Bronchial epithelial cell (primary cell): ENCODE measurements at places on chromosomes 3 and 15.

GRCh38 chr15:29262738-29263137 lies 6.9 kb downstream of the NSMCE3 start:
- no peak for DNase-seq

GRCh38 chr15:88878720-88879184 lies 16.6 kb downstream of the HAPLN3 start:
- peak; percentile 32 for DNase-seq

DNA sequence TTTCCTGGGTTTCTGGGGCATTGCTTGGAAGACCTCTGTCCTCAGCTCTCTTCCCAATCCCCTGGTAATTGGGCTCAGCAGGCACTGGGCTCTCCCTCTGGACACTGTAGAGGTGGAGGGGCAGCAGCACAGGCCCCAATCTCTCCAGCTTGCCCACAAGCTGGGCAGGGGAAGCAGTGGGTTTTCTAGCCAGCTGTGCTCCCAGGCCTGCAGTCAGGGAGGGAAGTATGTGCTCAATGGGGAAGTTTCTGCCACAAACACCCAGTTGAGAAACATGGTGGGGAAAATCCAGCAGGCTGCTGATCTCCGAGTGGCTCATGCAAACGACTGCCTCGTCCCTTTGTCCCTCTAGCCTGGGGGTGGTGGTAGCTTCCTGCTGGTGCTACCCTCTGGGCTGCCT lies 12.8 kb upstream of the RFT1 start:
- no peak for DNase-seq

- no peak for DNase-seq
Observed at GRCh38 chr3:12234906-12235305, 54.0 kb upstream of the PPARG start.

DNA sequence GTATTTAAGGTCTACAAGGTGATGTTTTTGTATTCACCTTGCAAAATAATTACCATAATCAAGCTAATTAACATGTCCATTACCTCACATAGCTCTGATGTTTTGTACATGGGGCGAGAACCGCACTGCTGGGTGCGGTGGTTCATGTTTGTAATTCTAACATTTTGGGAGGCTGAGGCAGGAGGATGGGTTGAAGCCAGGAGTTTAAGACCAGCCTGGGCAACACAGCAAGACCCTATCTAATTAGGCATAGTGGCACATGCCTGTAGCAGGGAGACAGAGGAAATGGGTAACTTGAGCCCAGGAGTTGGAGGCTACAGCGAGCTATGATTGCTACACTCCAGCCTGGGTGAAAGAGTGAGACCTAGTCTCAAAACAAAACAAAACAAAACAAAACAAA lies 248.2 kb upstream of the NSMCE3 start:
- no peak for DNase-seq

GRCh38 chr3:51687431-51688205 lies 16.6 kb downstream of the TEX264 start:
- no peak for DNase-seq

- DNase-seq: no peak
Observed at GRCh38 chr3:138297059-138297607, 32.5 kb downstream of the NME9 start.

- DNase-seq: no peak
Observed at GRCh38 chr3:58520403-58521335, 16.3 kb downstream of the ACOX2 start.

DNA sequence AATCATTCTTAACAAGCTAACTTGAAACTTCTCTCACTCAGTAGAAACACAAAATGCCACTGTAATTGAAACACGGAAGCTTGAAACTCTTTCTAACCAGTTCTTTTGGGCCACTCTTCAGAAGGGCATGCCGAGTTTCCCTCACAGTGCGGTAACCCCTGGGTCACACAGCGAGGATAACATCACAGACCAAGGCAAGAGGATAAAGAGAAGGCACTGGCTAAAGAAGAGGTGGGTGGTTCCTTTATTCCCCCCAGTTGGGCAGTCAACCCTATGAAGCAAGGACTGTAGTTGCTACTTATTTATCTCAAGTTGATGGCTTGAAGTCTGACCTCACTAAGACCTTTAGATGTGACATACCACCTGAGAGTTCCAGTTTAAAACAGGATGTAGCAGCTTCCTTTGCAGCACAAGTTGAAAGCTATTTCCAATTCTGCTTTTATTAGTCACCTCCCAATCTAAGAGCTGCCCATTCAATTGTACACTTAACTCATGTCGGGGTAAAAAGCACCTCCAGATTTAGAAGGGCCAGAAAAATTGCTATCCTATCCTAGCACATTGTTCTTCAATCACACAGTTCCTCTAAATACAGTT lies 272.4 kb downstream of the TIGIT start:
- DNase-seq: peak; percentile 5

DNA sequence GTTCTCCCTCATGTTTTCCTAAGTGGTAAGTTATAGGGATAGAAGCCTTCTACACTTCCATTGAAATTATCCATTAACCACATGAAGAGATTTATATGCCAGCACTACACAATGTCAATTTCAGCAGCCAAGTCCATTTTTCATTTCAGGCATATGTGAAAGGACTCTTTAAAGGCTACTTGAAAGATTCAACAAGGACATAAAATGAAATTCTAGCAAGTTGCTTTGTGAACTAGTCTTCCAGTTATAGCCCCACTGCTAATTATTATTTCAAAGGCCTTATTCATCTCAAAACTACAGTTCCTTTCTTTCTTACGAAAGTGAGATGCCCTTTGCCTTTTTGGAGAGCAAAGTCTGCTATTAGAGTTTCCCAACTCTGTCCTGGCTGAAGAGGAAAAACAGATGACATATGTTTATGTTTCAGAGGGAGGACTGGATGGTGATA lies 66.0 kb upstream of the SLC2A2 start:
- DNase-seq: no peak

DNA sequence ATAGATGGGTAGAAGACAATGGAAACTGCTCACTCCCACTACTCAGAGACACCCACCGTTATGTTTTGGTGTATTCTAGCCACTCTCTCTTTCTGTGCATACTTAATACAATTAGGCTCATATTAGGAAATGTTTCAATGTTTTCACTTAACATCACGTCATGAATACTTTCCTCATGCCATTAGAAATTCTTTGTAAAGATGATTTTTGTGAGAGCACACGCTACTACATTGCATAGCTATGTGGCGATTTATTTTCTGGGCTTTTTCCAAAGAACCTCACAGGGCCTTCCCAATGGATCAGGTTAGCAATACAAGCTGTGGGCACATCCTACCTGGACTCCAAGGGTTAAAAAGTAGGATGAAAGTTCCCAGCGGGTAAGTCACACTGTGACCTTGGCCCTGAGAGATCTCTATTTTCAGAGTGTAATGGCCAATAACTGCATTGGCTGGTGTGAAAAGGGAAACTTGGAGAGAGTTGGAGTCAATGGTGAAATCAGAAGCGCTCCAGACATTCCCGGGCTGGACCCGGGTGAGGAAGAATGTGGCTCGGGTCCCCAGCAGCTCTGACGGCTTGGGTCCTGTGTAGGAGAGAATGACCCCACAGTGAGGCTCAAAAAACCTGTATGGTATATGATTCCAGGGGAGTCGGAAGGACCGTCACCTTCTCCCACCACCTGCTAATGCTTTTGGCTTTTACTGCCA lies 25.8 kb upstream of the TGM5 start:
- no peak for DNase-seq

- peak; percentile 81 for DNase-seq
Observed at GRCh38 chr15:40155270-40155910, 5.5 kb upstream of the BUB1B start.

DNA sequence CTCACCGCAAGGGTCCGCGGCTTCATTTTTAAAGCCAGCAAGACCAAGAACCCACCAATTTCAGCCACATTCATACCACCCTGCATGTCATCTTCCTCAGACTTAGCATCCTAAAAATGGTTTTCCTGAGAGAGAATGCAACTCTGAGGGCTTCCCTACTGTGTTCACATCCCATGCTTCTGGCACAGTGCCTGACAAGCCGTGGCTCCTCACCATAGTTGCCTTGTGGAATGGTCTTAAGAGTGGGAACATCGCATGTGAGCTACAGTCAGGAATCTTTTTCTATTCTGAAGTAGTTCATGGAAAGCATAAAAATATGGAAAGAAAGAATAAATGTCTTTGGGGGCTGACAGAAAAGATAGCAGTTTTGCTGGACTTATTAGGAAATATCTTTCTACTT lies 120.3 kb downstream of the RAP2B start:
- DNase-seq: no peak

DNA sequence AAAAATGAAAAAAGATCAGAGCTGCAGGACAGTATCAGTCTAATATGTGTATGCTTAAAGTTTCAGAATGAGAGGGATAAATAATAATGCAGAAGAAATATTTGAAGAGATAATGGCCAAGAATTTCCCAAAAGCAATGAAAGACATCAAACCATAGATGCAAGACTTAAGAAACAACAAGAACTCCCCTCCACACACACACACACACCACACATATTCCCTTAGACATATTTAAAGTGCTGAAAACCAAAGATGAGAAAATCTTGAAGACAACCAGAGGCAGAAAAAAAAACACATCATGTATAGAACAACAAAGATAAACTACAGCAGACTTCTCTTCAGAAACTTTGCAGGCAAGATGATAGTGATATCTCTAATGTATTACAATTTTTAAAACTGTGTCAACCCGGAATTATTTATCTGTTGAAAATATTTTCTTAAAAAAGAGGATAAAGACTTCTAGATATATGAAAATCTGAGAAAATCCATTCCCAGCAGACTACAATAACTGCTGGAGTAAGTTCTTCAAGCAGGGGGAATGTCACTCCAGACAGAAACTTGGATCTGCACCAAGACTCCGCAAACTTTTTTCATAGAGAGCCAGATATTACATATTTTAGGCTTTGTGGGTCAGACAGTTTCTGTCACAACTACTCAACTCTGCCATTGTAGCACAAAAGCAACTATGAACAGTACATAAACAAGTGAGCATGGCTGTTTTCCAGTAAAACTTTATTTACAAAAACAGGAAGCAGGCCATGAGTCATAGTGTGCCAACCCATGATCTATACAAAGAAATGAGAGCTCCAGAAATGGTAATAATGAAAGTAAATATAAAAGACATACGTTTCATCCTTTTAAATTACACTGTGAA lies 223.4 kb upstream of the CGNL1 start:
- DNase-seq: peak; percentile 43

DNA sequence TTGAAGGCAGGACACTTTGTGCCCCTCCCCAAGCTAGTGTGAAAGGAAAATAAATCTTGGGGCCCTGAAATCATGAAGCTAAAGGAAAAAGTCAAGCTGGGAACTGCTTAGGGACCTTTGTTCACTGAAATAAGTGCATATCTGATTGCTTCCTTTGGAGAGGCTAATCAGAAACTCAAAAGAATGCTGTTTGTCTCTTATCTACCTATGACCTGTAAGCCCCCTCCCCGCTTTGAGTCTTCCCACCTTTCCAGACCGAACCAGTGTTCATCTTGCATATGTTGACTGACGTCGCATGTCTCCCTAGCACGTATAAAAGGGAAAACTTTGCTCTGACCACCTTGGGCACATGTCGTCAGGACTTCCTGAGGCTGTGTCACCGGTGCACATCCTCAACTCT lies 53.1 kb downstream of the SLC30A4 start:
- DNase-seq: no peak
